Mesothelial cell of epicardium (in vitro differentiated cells): ENCODE measurements at places on chromosomes 7 and 10. TPM values are rescaled to one million over a fixed set of nuclear protein-coding genes. Genes with fewer than 3 reads are reported as not detected.

Gene CCZ1
- 82.3 to 91.8 TPM (median 90.5 TPM) in 3 replicates for total RNA-seq

Gene ANKMY2
- 23.5 to 25.0 TPM (median 24.4 TPM) in 3 replicates for total RNA-seq

Gene SYNPO2L
- 0.07 to 0.22 TPM (median 0.11 TPM) in 3 replicates for total RNA-seq

Gene ACHE
- total RNA-seq: 9.2 to 10.4 TPM (median 9.6 TPM) in 3 replicates

Gene DNAJC12
- 8.6 to 9.3 TPM (median 9.2 TPM) in 3 replicates for total RNA-seq

Gene VWA2
- total RNA-seq: 14.4 to 15.0 TPM (median 14.7 TPM) in 3 replicates

Gene PLXDC2
- 60.0 to 62.7 TPM (median 62.3 TPM) in 3 replicates for total RNA-seq

Gene HEPACAM2
- total RNA-seq: not detected in 3 replicates

Gene MKI67
- 42.8 to 50.9 TPM (median 44.0 TPM) in 3 replicates for total RNA-seq

Gene WIPF3
- total RNA-seq: 7.1 to 7.9 TPM (median 7.3 TPM) in 3 replicates

- no peak overlapping the region for H3K27ac ChIP-seq
- no peaks in the 10 kb centered on the region for H3K4me1 ChIP-seq
- DNase-seq: no peak
- H3K4me3 ChIP-seq: no peak overlapping the region
- peaks cover 5% of the 10 kb centered on the region for H3K27me3 ChIP-seq
- H3K36me3 ChIP-seq: no peaks in the 10 kb centered on the region
These were observed 49.0 kb upstream of the ABI1 start for GRCh38 chr10:26909753-26910152.

DNA sequence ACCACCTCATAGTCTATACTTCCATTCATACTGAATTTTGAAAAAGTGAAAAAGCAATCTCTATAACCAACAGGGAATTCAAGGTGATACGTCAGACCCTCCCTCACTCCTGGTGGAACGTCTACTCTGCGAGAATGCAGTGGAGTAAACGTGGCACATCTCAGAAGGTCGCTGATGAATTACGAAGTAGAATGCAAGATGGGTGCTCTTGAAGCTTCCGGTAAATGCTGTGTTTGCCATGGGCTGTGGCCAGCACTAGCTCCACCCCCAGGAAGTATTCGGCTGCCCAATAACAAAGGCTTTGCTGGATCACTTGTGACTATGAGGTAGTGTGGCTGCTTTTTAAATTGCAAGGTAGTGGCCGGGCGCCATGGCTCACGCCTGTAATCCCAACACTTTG, 226.0 kb downstream of the PRPF18 start:
- no peak for DNase-seq
- peaks cover 15% of the 10 kb centered on the region for H3K36me3 ChIP-seq
- H3K4me3 ChIP-seq: no peak overlapping the region
- peaks cover 28% of the 10 kb centered on the region for H3K4me1 ChIP-seq

GRCh38 chr10:822661-823367, 108.7 kb downstream of the LARP4B start:
- no peak for DNase-seq
- no peaks in the 10 kb centered on the region for H3K27me3 ChIP-seq
- H3K4me1 ChIP-seq: no peaks in the 10 kb centered on the region

- DNase-seq: no peak
- peak overlapping the region; percentile 23 for H3K27ac ChIP-seq
- H3K36me3 ChIP-seq: no peaks in the 10 kb centered on the region
These were observed 243.3 kb upstream of the CDC14C start for GRCh38 chr7:48681006-48681405.

GRCh38 chr7:50217821-50218281, 86.7 kb upstream of the IKZF1 start:
- no peak for DNase-seq
- H3K27me3 ChIP-seq: peaks cover 20% of the 10 kb centered on the region
- no peak overlapping the region for H3K27ac ChIP-seq
- no peak overlapping the region for H3K4me3 ChIP-seq
- H3K36me3 ChIP-seq: no peaks in the 10 kb centered on the region

- peaks cover 8% of the 10 kb centered on the region for H3K4me1 ChIP-seq
- no peak for DNase-seq
- no peaks in the 10 kb centered on the region for H3K27me3 ChIP-seq
- no peak overlapping the region for H3K27ac ChIP-seq
- H3K4me3 ChIP-seq: no peak overlapping the region
- H3K36me3 ChIP-seq: peaks cover 5% of the 10 kb centered on the region
These were observed 187.7 kb upstream of the HGF start for GRCh38 chr7:81957517-81957916.

- H3K27me3 ChIP-seq: peaks cover 13% of the 10 kb centered on the region
- no peak overlapping the region for H3K4me3 ChIP-seq
- no peak for DNase-seq
These were observed 112.8 kb upstream of the PPP2R2D start for GRCh38 chr10:131787961-131788360.

- H3K4me3 ChIP-seq: no peak overlapping the region
- H3K4me1 ChIP-seq: no peaks in the 10 kb centered on the region
- H3K27ac ChIP-seq: no peak overlapping the region
- DNase-seq: no peak
- H3K27me3 ChIP-seq: no peaks in the 10 kb centered on the region
These were observed 686.4 kb downstream of the SDK1 start for GRCh38 chr7:3987426-3987927.

- H3K36me3 ChIP-seq: no peaks in the 10 kb centered on the region
- H3K27ac ChIP-seq: no peak overlapping the region
- no peak overlapping the region for H3K4me3 ChIP-seq
- no peak for DNase-seq
These were observed 216.8 kb downstream of the THSD7A start for GRCh38 chr7:11615174-11615573.

- peak overlapping the region; percentile 74 for H3K27ac ChIP-seq
- no peaks in the 10 kb centered on the region for H3K36me3 ChIP-seq
- DNase-seq: no peak
These were observed 21.3 kb upstream of the IFIT2 start for GRCh38 chr10:89280508-89280907.

- H3K4me3 ChIP-seq: no peak overlapping the region
- no peaks in the 10 kb centered on the region for H3K27me3 ChIP-seq
- H3K4me1 ChIP-seq: peaks cover 25% of the 10 kb centered on the region
- no peak for DNase-seq
These were observed 582.4 kb upstream of the FZD8 start for GRCh38 chr10:36224431-36224985.

DNA sequence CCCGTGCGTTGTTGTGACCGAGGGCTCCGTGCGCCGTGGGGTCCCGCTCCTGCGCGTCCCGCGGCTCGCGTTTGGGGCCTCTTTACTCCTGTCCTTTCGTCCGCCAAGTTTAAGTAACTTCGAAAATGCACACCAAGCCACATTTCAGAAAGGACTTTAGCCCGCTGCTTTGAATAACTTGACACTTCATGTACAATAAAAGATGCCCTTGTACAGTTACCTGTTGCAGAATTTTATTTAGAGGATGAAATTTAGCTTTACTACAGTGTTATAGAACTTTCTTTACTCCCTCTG, 459 bp downstream of the SUGCT start:
- peaks cover 2% of the 10 kb centered on the region for H3K27me3 ChIP-seq
- peak overlapping the region; percentile 96 for H3K4me3 ChIP-seq
- H3K27ac ChIP-seq: peak overlapping the region; percentile 34
- H3K36me3 ChIP-seq: no peaks in the 10 kb centered on the region
- DNase-seq: no peak
- H3K4me1 ChIP-seq: peaks cover 16% of the 10 kb centered on the region

GRCh38 chr10:12971001-12971788, 30.3 kb downstream of the CCDC3 start:
- H3K4me3 ChIP-seq: no peak overlapping the region
- H3K27ac ChIP-seq: no peak overlapping the region
- no peak for DNase-seq
- H3K36me3 ChIP-seq: peaks cover 6% of the 10 kb centered on the region
- H3K27me3 ChIP-seq: peaks cover 3% of the 10 kb centered on the region
- H3K4me1 ChIP-seq: no peaks in the 10 kb centered on the region

GRCh38 chr7:28348636-28349035, 63.7 kb upstream of the CREB5 start:
- H3K27me3 ChIP-seq: peaks cover 9% of the 10 kb centered on the region
- H3K36me3 ChIP-seq: peaks cover 2% of the 10 kb centered on the region
- H3K4me3 ChIP-seq: no peak overlapping the region
- H3K27ac ChIP-seq: no peak overlapping the region
- no peak for DNase-seq

GRCh38 chr10:109343293-109343692, 580.0 kb downstream of the XPNPEP1 start:
- H3K27me3 ChIP-seq: no peaks in the 10 kb centered on the region
- no peak for DNase-seq
- H3K36me3 ChIP-seq: no peaks in the 10 kb centered on the region
- H3K4me1 ChIP-seq: peaks cover 2% of the 10 kb centered on the region

DNA sequence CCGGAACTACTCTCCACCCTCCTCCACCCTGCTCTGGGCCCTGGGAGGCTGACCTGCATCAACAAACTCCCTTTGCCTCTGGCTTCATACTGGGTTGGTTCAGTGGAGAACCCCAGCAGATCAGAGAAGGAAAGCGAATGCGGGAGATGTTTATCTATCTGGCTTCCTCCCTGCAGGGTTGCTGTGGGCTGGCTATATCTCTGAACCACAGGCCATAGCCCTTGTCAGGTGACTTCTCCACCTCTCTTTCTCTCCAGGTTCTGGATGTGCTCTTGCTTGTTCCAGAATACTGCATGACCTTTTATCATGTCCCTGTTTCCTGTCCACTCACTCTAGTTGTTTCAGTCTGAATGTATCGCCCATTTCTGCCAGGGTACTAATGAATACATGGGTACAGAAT, 51.7 kb upstream of the IFRD1 start:
- H3K4me3 ChIP-seq: no peak overlapping the region
- no peak for DNase-seq
- no peaks in the 10 kb centered on the region for H3K36me3 ChIP-seq

GRCh38 chr10:21203473-21204107, 306.5 kb upstream of the NEBL start:
- no peak for DNase-seq
- no peak overlapping the region for H3K27ac ChIP-seq
- H3K4me3 ChIP-seq: no peak overlapping the region
- H3K27me3 ChIP-seq: no peaks in the 10 kb centered on the region
- peaks cover 10% of the 10 kb centered on the region for H3K36me3 ChIP-seq

GRCh38 chr7:123211545-123211944, 11.8 kb upstream of the SLC13A1 start:
- H3K27me3 ChIP-seq: no peaks in the 10 kb centered on the region
- peaks cover 3% of the 10 kb centered on the region for H3K36me3 ChIP-seq
- H3K4me1 ChIP-seq: peaks cover 5% of the 10 kb centered on the region
- no peak for DNase-seq

GRCh38 chr10:127945341-127945758, 38.4 kb downstream of the PTPRE start:
- no peak for DNase-seq
- H3K27ac ChIP-seq: no peak overlapping the region
- H3K36me3 ChIP-seq: no peaks in the 10 kb centered on the region
- H3K4me1 ChIP-seq: peaks cover 20% of the 10 kb centered on the region

DNA sequence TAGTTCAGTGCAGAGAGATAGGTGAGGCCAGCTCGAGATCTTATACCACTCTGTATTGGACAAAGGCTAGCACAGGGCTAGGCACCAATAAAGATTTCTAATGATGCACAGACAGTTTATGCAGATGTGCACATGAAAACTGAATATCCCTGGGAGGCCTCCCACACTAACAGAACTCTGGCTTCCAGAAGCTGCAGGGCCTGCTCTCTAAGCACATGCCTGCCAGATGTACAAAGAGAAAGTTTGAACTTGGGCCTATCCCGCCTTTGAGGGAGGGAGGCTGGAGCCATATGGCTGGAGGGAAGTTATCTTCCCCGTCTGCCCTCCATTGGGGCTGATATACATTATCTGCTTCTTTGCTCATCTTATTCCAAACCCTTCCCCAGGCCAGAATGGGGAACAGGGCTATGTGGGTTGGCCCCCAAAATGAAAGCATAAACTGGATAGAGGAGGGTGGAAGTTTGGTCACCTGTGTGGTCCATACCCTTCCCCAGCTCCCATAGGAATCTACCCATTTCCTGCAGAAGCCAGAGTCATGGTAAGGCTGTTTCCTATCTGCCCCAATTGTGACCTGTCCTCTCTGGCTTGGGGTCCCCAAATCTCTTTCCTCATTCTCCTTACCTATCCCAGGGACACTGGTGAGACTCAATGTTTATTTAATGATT, 3.8 kb downstream of the KAZALD1 start:
- H3K27me3 ChIP-seq: peaks cover 48% of the 10 kb centered on the region
- H3K36me3 ChIP-seq: no peaks in the 10 kb centered on the region
- DNase-seq: no peak
- H3K27ac ChIP-seq: no peak overlapping the region
- peak overlapping the region; percentile 82 for H3K4me3 ChIP-seq
- H3K4me1 ChIP-seq: peaks cover 38% of the 10 kb centered on the region

- H3K4me1 ChIP-seq: no peaks in the 10 kb centered on the region
- H3K27ac ChIP-seq: no peak overlapping the region
- DNase-seq: no peak
- no peak overlapping the region for H3K4me3 ChIP-seq
- no peaks in the 10 kb centered on the region for H3K36me3 ChIP-seq
These were observed 561.5 kb downstream of the DNAJB6 start for GRCh38 chr7:157898261-157898660.

- peaks cover 15% of the 10 kb centered on the region for H3K27me3 ChIP-seq
- no peaks in the 10 kb centered on the region for H3K4me1 ChIP-seq
- no peak overlapping the region for H3K27ac ChIP-seq
- H3K36me3 ChIP-seq: no peaks in the 10 kb centered on the region
These were observed 77.2 kb downstream of the CH25H start for GRCh38 chr10:89129911-89130310.

- H3K4me3 ChIP-seq: peak overlapping the region; percentile 82
- peaks cover 35% of the 10 kb centered on the region for H3K4me1 ChIP-seq
- H3K36me3 ChIP-seq: peaks cover 3% of the 10 kb centered on the region
These were observed 1.4 kb downstream of the LARP4B start for GRCh38 chr10:929960-930624.

GRCh38 chr10:324593-324992, 189.3 kb downstream of the ZMYND11 start:
- DNase-seq: no peak
- H3K4me1 ChIP-seq: peaks cover 4% of the 10 kb centered on the region
- no peak overlapping the region for H3K27ac ChIP-seq
- H3K36me3 ChIP-seq: peaks cover 36% of the 10 kb centered on the region
- no peaks in the 10 kb centered on the region for H3K27me3 ChIP-seq

GRCh38 chr7:40356312-40356711, 221.5 kb downstream of the SUGCT start:
- peaks cover 8% of the 10 kb centered on the region for H3K36me3 ChIP-seq
- H3K4me3 ChIP-seq: no peak overlapping the region
- no peaks in the 10 kb centered on the region for H3K27me3 ChIP-seq
- H3K4me1 ChIP-seq: peaks cover 11% of the 10 kb centered on the region
- H3K27ac ChIP-seq: no peak overlapping the region
- DNase-seq: no peak

- peaks cover 18% of the 10 kb centered on the region for H3K4me1 ChIP-seq
- no peak for DNase-seq
- H3K4me3 ChIP-seq: no peak overlapping the region
- no peak overlapping the region for H3K27ac ChIP-seq
- no peaks in the 10 kb centered on the region for H3K27me3 ChIP-seq
These were observed 716.1 kb downstream of the PARD3 start for GRCh38 chr10:34098821-34099567.

DNA sequence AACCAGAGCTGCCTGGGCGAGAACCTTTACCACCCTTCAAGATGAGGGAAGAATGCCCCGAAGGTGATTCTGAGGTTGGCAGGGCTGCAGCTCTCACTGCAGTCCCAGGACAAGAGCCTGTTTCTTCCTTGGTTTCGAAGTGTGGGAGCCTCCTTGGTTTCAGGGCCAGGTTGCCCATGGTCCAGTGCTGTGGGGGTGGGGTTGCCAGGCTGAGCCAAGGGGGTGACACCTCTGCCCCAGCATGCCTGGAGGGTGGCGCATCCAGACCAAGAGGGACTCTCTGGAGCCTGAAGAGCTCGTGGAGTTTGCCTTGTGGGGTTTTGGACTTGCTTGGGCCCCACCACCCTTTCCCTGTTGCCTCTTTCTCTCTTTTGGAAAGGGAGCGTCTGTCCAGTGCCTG, 41.3 kb downstream of the WDR37 start:
- peaks cover 5% of the 10 kb centered on the region for H3K4me1 ChIP-seq
- peaks cover 27% of the 10 kb centered on the region for H3K36me3 ChIP-seq
- DNase-seq: no peak
- H3K27ac ChIP-seq: no peak overlapping the region
- H3K27me3 ChIP-seq: no peaks in the 10 kb centered on the region
